ENCODE measurements at places on chromosomes 1 and 21.

- DNase-seq, result no peak
Measured at GRCh38 chr21:32319012-32319411, 20.4 kb downstream of the MRAP start.

GRCh38 chr1:75980972-75981897 is 49.0 kb upstream of the ASB17 start:
- DNase-seq, result no peak

DNA sequence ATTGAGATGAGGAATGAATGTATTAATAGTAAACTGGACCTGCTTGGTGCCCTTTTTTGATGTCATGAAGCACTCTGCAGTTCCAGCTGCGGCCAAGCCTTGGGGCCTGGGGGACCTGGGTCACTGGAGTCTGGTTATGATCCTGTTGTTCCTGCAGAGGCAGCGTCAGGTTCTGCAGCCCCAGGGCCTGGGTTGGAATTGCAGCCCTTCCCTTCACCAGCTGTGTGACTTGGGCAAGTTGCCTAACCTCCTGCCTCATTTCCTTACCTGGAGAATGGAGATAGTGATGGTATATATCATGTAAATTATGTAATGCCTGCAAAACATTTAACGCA is 9.1 kb upstream of the ATP5PO start:
- no peak for DNase-seq

GRCh38 chr1:235913311-235913710 is 46.6 kb upstream of the LYST start:
- DNase-seq, result no peak

- DNase-seq, result no peak
Measured at GRCh38 chr1:177275736-177276135, 105.0 kb downstream of the BRINP2 start.

DNA sequence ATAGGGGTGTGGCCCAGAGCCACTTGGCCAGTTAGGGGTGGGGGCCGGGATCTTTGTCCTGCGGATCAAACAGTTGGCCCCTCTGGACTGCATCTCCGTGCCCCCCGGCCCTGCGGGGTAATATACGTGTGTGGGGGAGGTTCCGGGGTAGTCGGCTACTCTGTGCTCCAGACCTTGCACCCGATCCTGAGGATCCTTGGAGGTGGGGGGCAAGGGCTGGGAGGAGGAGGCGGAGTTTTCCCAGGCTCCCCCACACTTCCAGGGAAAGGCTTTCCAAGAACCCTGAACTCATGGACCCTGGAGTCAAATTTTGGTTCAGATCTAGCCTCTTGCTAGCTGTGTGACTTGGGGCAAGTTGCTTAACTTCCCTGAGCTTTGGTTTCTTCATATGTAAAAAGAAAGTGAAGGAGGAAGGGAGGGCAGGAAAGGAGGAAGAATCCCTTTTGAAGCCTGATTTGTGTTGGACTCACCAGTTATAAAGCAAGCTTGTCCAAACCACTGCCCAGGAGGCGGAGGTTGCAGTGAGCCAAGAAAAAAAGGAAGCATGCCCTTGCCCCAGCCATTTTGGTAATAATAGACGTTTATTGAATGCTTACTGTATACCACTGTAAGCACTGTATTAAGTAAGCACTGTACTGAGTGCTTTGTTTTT is 686 bp downstream of the MIIP start:
- no peak for DNase-seq

GRCh38 chr1:166730299-166730888 is 108.9 kb upstream of the POGK start:
- DNase-seq, result no peak

GRCh38 chr1:224406216-224406615 is 28.4 kb downstream of the WDR26 start:
- DNase-seq, result no peak

- DNase-seq, result no peak
Measured at GRCh38 chr1:239930686-239931262, 160.9 kb upstream of the FMN2 start.

DNA sequence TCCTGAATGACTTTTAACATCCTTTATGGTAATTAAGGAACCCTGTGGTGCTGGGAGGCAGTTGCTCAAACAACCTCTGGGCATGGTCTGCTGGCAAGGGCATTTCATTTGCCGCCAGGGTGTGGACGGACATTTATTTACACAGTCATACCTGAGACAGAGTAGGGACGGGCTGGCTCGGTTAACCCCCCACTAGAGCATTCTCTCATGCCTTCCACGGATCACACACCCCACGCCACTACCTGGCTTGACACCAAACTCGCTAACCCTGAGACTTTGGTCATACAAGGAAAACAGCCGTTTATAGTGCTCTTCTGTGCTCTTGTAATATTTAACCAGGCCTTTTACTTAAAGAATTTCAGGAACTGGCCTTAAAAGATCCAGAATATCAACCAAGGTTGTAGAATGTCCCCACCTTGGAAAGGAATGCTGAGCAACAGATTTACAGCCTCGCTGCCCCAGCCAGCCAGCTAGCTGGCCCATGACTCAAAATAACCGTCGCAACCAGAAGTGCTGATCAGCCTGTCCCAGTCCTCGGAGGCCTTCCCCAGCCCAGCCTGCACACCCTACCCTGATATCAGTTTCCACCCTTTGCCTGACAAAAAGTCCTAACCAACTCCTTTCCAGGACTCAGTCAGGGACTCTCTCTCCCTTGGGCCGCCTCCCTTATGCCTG is 6.5 kb upstream of the PDXK start:
- no peak for DNase-seq

DNA sequence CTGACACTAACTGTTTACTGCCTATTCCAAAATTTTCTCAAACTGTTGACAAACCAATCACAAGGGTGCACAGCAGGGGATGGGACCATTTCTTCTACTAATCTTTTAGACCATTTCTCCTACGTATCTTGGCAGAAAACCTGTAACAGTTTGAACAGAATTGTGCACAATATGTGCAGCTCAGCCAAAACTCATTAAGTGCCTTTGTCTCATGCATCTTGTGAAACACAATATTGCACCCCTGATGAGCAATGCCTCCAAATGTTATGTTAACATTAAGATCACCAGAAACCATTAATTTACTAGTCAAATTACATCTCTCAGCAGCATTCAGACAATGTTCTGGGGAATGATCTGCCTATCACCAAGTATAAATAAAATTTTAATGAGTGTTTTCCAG is 247.5 kb downstream of the NRIP1 start:
- no peak for DNase-seq

Data from smooth muscle cell of the brain vasculature (primary cell).